HT1080 (cell line): ENCODE measurements at places on chromosomes 11 and 22.

GRCh38 chr11:62908468-62909072, 12.6 kb downstream of the CHRM1 start:
- DNase-seq = no peak

DNA sequence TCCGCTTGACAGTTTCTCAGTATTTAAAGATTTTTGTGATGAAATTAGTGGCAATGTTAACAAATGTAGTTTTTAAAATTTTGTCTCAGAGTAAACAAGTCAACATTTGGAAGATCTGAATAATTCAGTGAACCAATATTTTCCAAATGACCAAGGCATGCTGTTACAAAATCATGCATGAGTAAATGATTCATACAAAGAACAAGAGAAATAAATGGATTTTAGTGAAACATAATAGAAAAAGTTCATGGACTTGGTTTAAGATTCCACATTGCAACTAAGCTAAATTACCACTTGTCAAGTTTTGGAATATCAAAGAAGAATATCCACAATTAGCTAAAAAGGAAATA, 125.7 kb upstream of the SNX19 start:
- DNase-seq = no peak

DNA sequence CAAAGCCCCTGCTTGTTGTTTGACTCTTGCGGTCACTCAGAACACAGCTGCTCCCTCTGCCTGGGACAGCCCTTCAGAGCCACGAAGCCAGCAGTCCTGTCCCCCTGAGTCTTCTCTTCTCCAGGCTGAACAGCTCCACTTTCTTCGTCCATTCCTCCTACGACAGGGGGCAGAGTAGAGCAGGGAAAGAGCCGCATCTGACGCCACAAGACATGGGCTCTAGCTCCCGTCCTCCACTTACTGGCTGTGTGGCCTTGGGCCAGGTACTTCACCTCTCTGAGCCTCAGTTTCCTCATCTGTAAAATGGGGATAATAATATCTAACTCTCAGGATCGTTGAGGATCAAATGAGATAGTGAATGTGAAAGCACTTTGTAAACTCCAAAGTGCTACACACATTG, 29.9 kb downstream of the CHRDL2 start:
- DNase-seq = peak; percentile 21

GRCh38 chr11:125946712-125947418, 1.0 kb downstream of the VSIG10L2 start:
- no peak for DNase-seq

DNA sequence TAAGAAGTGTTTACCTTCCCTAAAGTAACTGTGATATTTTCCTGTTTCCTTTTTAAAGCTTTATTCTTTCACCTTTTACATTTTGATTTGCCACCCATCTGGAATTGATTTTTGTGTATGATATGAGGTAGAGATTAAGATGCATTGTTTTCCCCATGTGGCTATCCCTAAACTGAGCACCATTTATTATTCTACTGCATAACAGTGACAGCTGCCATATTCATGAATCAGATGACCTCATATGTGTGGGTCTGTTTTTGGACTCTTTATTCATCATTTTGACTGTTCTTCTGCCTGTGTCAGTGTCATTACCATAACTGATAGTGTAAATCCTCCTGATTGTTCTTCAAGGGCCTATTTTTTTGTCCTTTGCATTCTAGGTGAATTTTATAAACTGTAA, 50.8 kb downstream of the HIPK3 start:
- no peak for DNase-seq

DNA sequence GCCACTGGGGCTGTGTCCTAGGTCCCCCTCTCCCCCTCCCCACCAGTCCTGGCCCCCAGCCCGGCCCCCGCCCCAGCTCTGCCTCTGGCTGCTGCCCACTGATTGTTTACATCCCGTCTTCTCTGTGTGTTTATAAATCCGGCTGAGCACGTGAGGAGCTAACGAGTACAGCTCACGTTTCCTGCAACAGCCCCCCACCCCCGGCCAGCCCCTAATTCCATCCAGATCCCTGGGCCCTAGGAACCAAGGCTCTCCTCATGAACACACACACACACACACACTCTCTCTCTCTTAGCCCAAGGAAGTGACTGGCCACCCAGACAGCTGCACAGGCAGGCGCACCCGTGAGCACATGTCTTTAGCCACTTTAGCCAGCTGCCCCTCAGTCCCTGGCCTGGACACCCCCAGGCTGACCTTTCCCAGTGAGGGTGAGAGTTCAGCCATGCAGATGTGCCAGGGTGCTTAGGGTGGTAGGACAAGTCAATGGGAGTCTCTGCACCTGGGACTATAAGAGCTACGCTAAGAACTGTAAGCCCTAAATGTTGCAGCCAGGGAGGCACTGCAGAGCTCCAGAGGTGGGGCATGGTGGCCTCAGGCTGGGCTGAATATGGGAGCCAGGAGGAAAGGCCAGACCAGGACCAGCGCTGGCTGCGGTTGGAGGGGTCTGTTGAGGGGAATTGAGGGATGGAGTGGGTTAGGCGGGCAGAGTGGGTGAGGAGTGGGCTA, 2.9 kb downstream of the CLCF1 start:
- DNase-seq = no peak

GRCh38 chr11:44324749-44325525, 15.0 kb upstream of the ALX4 start:
- DNase-seq = no peak

- DNase-seq = no peak
These were observed 294.5 kb downstream of the TBC1D22A start for GRCh38 chr22:47056776-47057470.

DNA sequence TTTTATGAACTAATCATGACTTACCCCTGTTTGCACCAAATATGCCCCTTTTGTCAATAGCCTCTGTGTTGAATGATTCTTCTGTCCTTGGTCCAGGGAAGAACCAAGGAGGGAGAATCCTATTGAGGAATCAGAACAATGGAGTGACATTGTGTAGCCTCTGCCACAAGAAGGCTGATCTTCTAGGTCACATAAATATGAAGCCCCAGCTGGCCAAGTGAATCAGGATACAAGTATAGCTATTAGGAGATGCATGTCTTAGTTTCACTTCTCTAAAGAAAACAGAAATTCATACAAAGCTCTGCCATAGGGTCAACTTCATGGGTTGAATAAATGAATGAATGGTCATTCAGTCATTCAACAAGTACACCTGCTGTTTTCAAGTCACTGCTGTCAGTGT, 118.2 kb upstream of the BLID start:
- DNase-seq = no peak

DNA sequence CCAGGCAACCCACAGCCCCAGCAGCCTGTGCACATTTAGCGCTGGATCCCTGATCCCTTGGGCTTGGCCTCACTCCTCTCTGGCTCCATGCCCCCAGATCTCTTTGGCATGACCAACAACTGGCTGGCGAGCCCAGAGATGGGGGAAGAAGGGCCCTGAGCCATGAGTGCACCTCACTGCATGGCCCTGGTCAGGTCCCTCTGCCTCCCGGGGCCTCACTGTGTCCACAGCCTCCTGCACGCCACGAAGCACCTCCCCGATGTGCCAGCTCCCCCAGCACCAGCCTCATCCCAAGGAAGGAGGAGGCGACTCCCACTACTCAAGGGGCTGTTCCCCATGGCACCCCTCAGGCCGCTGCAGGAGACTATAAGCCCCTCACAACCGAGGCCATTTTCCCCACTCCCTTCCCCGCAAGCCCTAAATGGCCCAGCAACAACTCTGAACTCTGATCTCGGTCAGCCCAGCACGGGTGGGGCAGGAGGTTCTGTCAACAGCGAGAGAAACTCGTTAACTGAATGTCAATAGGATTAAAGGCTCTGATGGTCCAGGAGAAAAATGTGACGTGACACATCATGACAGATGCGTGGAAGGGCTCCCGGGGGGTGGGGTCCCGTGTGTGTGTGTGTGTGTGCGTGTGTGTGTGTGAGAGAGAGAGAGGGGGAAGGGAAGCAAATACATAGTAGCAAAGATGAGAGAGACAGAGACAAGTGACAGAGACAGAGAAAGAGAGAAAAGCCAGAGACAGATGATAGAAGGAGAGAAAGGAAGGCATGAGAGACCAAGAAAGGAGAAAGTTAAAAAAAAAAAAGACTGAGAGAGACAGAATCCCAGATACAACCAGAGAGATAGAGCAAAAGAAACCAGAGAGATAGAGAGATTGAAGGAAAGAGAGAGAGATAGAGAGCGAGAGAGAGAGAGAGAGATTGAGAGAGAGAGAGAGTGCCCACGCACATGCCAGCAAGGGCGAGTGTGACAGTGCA, 28.4 kb upstream of the SYT7 start:
- no peak for DNase-seq

DNA sequence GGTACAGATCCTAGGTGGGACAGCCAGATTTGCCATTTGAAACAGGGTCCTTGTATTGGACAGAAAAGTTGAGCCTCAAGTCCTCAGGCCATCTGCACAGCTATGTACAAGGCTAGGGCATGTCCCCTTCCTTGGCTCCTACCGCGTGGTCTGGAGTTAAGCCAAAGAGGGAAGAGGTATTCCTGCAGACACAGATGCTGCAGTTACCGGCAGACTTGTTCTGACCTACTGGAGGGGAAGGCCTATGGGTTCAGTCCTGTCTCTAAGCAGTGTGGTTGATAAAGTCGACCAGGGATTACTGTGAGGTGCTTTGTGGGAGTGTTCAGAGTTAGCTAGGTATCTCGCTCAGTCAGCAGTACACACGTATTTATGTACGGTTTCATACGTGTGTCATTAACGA, 180.6 kb downstream of the ADAMTS15 start:
- DNase-seq = no peak

GRCh38 chr11:126334659-126335462, 20.6 kb upstream of the ST3GAL4 start:
- peak; percentile 46 for DNase-seq

DNA sequence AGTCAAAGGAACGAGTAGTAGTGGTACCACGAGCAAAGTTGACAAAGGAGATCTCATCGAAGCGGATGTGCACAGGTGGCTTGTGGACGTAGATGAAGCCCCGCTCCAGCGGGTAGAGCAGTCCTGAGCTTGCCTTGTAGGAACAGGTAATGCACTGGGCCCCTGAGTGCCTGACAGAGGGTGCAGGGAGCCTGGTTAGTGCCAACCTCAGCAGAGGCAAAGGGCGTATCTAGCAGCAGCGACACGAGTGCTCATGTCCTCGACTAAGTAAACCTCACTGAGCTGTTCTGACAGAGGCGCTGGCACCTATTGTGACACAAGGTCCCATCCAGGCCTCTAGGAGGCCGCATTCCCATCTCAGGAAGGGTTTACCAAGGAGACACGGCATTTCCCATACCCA, 4.0 kb downstream of the SSRP1 start:
- no peak for DNase-seq
